Immature natural killer cell (primary cell): ENCODE measurements at places on chromosomes 1 and 21. TPM values are rescaled to one million over a fixed set of nuclear protein-coding genes. Genes with fewer than 3 reads are reported as not detected.

- DNase-seq, result no peak
Observed at GRCh38 chr1:207020065-207020708, 12.4 kb downstream of the C1orf116 start.

GRCh38 chr1:119327450-119328155, 41.0 kb upstream of the HAO2 start:
- no peak for DNase-seq

GRCh38 chr1:54950369-54951163, 29.9 kb upstream of the TMEM61 start:
- peak; percentile 49 for DNase-seq

DNA sequence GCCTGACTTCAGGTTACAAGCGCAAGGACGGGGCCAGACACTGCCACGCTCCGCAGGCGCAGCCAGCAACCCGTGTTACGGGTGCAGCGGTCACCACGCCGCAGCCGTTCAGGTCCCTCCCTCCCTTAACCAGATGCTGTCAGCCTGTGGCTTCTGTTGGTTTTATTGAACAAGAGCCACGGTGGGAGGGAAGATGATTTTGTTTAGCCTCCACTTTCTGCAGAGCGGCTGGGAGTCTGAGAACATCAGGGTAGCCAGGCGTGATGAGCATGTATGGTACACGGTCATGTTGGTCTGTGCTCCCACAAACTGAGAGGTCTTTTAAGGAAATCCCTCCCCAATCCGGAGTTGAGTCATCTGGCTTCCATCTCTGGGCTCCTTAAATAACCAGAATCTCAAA, 18.5 kb upstream of the ADARB1 start:
- no peak for DNase-seq

DNA sequence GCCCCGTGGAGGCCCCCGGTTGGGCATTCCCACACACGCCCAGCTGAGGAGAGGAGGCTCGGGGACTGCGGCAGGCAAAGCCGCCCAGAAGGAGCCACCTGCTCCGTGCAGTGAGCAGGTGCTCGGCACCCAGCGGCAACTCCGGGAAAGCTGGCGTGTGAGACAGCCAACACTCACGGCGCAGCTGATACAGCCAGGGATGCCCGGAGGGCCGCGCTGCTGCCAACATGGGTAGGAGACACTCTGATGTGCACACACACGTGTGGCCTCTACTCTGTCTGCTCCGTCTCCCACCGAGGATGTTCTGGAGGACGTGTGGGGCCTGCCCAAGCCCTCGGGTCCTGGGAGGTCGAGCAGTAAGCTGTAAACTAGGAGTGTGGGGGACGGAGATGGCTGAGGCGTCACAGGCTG, 12.9 kb downstream of the MORN1 start:
- DNase-seq, result no peak

DNA sequence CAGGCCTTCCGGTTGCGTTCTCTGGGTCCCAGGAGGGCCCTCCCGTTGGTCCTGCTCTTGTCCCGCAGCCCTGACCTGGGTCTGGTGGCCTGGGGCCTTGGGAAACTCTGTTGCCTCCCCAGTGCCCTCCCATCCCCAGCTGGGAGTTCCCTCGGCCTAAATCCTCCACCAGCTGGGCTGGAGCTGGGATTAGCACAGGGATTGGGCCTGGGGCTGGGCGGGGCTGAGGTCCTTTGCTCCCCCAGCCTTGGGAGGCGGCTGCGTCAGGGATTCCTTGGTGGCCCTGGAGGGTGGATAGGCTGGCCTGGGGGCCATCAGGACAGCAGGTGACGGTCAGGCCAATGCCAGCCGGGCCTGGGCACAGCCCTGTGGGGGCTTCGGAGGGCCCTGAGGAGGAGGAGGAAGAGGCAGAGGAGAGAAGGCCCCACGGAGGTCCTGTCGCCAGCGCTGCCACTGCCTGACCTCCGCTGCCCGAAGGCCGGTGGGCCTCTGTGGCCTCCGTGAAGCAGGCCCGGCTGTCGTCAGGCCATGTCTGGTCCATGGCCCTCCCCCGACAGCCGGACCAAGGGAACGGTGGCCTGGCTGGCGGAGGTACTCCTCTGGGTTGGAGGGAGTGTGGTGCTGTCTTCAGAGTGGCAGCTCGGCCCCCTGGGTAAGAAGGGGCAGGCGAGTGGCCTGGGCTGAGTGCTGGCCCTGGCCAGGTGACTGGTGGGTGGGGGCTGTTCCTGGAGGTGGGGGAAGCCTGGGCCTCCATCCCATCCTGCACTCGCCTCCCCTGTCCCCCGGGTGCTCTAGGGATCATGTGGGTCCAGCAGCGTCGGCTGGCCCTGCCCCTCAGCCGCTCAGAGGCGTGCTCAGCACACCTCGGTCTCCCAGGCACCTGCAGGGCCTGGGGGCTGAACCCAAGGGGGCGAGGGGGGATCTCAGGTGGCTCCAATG, at the start of gene PLCH2:
TSS of gene PLCH2 (plus strand) at position 229 of the 939 bp plus-strand sequence. CDS start at position 529, 300 bp downstream.
- no peak for DNase-seq

Gene CFHR5
- not detected for polyA plus RNA-seq

Gene IBA57
- 4.4 TPM for polyA plus RNA-seq
